ENCODE measurements at places on chromosomes 4 and X.
A peak's percentile ranks its signal among the peaks of the same experiment; 100 is the strongest.

DNA sequence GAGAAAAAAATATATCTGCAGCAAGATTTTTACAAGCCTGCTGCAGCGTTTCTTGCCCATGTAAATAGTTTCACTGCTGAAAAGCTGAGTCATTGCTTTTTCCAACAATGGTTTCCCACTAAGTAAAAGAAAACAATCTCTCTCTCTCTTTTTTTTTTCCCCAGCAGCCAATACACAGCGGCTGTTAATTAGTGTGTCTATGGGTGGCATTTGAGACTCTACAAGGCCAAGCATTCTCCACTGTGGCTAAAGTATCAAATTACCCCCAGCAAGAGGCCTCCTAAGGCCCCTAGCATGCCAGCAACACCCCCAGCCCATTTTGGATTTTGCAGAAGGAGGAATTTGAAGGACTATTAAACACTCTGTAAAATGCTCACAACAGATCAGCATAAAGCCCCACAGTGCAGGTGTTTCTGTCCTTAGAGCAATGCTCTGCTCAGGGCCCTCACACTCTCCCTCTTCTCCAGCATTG, 837.4 kb downstream of the TRIML1 start:
- no peak overlapping the region for H3K27ac ChIP-seq
- H3K4me1 ChIP-seq, result no peaks in the 10 kb centered on the region
- no peak for DNase-seq
- no peaks in the 10 kb centered on the region for H3K27me3 ChIP-seq
- H3K36me3 ChIP-seq, result no peaks in the 10 kb centered on the region
- H3K4me3 ChIP-seq, result no peak overlapping the region

GRCh38 chrX:32448320-32448719, 763.0 kb downstream of the DMD start:
- no peak overlapping the region for H3K4me3 ChIP-seq
- H3K36me3 ChIP-seq, result no peaks in the 10 kb centered on the region
- peaks cover 3% of the 10 kb centered on the region for H3K4me1 ChIP-seq
- H3K27ac ChIP-seq, result no peak overlapping the region

- H3K27me3 ChIP-seq, result no peaks in the 10 kb centered on the region
- H3K36me3 ChIP-seq, result no peaks in the 10 kb centered on the region
- no peak for DNase-seq
- no peak overlapping the region for H3K27ac ChIP-seq
- H3K4me3 ChIP-seq, result no peak overlapping the region
These were observed 8.0 kb downstream of the ARHGEF38 start for GRCh38 chr4:105560421-105560848.

GRCh38 chr4:57068237-57068981, 41.8 kb downstream of the IGFBP7 start:
- H3K27ac ChIP-seq, result peak overlapping the region; percentile 87
- H3K4me1 ChIP-seq, result peaks cover 64% of the 10 kb centered on the region
- no peak for DNase-seq
- no peaks in the 10 kb centered on the region for H3K27me3 ChIP-seq
- peaks cover 5% of the 10 kb centered on the region for H3K36me3 ChIP-seq

- peaks cover 2% of the 10 kb centered on the region for H3K4me1 ChIP-seq
- no peak for DNase-seq
- peaks cover 8% of the 10 kb centered on the region for H3K27me3 ChIP-seq
- no peak overlapping the region for H3K27ac ChIP-seq
- H3K36me3 ChIP-seq, result no peaks in the 10 kb centered on the region
These were observed 121.2 kb upstream of the RBPJ start for GRCh38 chr4:26199596-26199995.

GRCh38 chr4:111639120-111639690, 506.0 kb upstream of the FAM241A start:
- no peak for DNase-seq
- H3K27me3 ChIP-seq, result no peaks in the 10 kb centered on the region
- H3K27ac ChIP-seq, result no peak overlapping the region
- no peak overlapping the region for H3K4me3 ChIP-seq
- H3K36me3 ChIP-seq, result no peaks in the 10 kb centered on the region

GRCh38 chr4:122689972-122690371, 42.5 kb upstream of the BBS12 start:
- H3K27ac ChIP-seq, result no peak overlapping the region
- DNase-seq, result no peak
- peaks cover 3% of the 10 kb centered on the region for H3K4me1 ChIP-seq
- no peak overlapping the region for H3K4me3 ChIP-seq
